ENCODE measurements at places on chromosomes 2 and 18. TPM values are rescaled to one million over a fixed set of nuclear protein-coding genes. Genes with fewer than 3 reads are reported as not detected.

Gene TANC1
- 2.5 TPM for total RNA-seq

DNA sequence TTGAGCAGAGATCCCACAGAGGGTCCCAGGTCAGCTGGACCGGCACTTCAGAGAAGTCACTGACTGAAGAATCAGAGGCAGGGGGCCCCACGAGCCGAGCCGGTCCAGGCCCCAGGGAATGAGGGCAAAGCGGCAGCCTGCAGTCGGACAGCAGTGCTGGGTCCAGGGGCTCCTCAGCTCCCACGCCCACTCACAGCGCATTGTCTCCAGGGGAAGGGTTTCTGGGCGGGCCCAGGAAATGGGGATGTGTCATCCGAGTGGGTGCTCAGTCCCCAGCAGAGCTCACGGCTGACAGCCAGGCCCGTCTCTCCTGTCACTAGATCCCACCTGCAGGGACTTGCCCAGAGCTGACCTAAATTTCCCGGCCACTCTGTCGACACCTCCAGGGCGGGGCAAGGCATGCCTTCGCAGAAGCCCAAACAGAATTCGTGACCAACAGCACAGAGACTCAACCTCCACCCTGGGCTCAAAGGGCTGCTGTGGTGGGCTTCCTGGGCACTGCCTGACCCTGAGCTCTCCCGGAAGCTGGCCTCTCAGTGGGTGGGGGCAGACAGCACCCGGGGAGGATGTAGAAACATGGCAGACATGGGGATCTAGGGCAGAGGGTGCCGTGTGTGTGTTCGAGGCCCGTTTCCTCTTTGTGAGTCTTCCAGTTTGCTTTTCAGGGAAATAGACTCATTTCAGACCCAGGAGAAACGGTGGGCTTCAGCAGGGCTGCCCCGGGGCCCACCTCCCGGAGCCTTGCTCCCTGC, 42.1 kb upstream of the TAF1B start:
- no peak for DNase-seq
- no peaks in the 10 kb centered on the region for H3K27me3 ChIP-seq
- H3K4me3 ChIP-seq, result no peak overlapping the region
- no peak overlapping the region for H3K27ac ChIP-seq
- H3K4me1 ChIP-seq, result no peaks in the 10 kb centered on the region
- H3K36me3 ChIP-seq, result no peaks in the 10 kb centered on the region

DNA sequence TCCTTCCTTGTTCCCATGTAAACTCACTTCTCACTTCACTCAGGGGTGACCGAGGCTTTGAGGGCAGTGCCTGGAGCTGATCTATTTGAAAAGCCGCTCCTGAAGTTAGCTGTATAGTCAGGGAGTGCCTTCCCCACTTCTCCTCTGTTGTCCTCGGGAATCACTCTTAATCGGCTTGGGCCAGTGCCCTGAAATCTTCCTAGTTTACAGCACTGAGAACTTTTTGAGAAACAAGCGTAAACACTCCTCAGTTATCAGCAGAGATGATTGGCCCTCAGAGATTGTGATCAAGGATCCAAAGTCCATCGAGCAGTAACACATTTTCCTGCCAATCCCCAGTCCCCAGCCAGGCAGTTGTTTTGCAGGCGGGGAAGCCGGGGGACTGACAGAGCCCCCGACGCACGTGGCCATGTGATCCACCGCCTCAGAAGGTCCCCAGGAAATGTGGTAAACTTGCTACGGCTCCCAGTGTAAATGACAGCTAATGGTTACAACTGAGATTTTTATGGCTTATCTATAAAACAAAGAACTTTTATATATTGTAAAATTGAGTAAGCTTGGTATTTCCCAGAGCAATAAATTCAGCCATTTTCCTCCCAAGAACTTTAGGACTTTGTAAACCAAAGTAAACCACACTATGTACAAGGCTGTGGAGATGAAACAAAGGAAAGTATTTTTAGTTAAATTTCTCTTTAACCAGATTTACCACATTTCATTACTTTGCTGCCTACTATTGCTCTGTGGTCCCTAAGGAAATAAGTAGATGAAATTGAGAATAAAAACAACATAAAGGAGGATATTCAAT, 53.5 kb downstream of the C18orf63 start:
- DNase-seq, result no peak
- H3K36me3 ChIP-seq, result no peaks in the 10 kb centered on the region

DNA sequence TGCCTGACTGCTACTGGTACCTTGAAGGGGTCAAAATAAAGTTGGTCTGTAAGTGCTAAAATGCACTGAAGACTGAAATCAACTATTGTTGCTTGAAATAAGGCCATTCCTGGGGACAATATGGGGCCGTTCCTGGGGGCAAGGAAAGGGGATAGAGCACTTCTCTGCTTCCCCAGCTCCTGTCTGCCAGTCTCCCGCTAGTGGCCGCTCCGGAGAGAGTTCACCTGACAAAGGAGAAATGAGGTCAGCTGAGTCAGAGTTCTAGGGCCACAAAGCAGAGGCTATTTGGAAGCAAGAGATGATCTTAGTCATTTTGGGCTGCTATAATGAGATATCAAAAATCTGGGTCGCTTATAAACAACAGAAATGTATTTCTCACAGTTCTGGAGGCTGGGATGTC, 345.9 kb downstream of the TSN start:
- no peaks in the 10 kb centered on the region for H3K27me3 ChIP-seq
- H3K36me3 ChIP-seq, result peaks cover 6% of the 10 kb centered on the region
- DNase-seq, result peak; percentile 50
- H3K4me1 ChIP-seq, result no peaks in the 10 kb centered on the region
- no peak overlapping the region for H3K4me3 ChIP-seq

DNA sequence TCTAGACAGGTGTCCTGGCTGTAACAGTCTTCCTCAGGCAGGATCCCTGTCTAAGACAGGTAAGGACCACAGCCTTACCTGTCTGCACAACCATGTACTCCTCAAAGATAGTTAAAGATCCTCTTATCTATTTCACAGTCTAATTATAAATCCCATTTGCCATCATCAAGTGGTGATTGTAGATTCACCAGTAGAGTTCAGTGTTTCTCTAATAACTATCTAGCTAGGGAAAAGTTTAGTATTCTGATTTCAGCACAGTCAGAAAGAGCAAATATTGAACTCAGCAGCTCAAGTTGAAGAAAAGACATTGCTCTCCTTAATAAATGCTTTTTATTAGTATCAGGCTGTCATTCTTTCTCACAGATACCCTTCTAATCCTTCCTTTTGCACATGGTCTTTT, 1305.5 kb upstream of the NXPH2 start:
- DNase-seq, result no peak
- no peak overlapping the region for H3K27ac ChIP-seq
- no peaks in the 10 kb centered on the region for H3K36me3 ChIP-seq
- H3K4me1 ChIP-seq, result no peaks in the 10 kb centered on the region

DNA sequence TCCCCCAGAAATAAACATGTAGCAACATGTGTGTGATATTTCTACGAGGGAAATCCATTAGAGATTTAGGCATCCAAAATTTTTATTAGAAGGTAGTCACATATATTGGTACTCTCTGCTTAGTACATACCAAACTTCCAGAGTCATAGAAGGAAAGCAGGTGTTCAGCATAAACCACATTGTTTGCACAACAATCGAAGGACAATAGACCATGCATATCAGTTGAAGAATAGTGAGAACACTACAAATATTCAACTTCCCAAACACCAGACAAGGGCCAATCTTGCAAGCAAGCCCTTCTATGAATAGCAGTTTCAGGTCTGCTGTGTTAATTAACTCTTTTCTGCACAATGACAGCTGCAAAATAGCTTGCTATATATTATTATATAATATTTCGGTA, 702.2 kb downstream of the ERBB4 start:
- H3K27me3 ChIP-seq, result no peaks in the 10 kb centered on the region
- H3K27ac ChIP-seq, result no peak overlapping the region
- peaks cover 5% of the 10 kb centered on the region for H3K4me1 ChIP-seq
- H3K4me3 ChIP-seq, result no peak overlapping the region
- no peaks in the 10 kb centered on the region for H3K36me3 ChIP-seq

Gene NEU2
- not detected for total RNA-seq

- no peaks in the 10 kb centered on the region for H3K36me3 ChIP-seq
- H3K4me1 ChIP-seq, result peaks cover 3% of the 10 kb centered on the region
- no peaks in the 10 kb centered on the region for H3K27me3 ChIP-seq
- no peak overlapping the region for H3K4me3 ChIP-seq
- no peak for DNase-seq
These were observed 81.7 kb upstream of the TMEM200C start for GRCh38 chr18:5977022-5977421.

Gene FLACC1
- 0.42 TPM for total RNA-seq
